Thyroid gland (tissue), 4 donors: ENCODE measurements at places on chromosomes 13 and 19.

DNA sequence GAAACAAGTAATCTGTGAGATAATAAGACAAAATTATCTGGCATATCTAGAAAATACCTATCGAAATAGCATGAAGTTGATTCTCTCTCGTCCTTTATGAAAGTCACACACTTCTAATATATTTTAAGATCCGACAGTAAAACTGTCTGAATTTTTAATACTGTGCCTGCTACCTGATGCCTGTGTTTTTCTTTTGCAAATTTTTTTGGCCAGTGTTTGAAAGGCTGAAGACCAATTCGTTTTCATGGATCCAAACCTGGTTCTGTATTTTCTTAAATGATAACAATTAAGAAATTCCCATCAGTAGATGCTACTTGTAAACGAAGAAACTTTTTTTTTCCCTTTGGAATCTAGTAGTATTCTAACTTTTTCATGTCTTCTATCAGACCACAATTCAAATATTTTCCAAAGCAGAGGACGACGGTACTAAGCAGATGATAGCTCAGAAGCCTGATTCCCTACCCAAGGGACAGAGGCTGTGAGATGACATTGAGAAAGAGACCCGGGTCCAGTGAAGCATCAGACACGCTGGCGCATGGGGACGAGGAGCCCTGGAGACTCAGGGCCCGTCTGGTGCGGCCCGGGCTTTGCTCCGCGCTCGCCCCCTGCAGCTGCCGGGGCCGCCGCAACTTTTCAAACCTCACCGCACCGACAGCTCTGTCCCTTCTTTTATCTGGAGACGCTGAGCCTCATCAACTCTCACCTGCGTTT lies 49.5 kb upstream of the PABPC3 start:
- no peak for DNase-seq

- no peak for DNase-seq
Measured at GRCh38 chr13:38180670-38181069, 169.0 kb upstream of the UFM1 start.

GRCh38 chr13:95898256-95898655 lies 154.9 kb downstream of the UGGT2 start:
- no peak for DNase-seq

DNA sequence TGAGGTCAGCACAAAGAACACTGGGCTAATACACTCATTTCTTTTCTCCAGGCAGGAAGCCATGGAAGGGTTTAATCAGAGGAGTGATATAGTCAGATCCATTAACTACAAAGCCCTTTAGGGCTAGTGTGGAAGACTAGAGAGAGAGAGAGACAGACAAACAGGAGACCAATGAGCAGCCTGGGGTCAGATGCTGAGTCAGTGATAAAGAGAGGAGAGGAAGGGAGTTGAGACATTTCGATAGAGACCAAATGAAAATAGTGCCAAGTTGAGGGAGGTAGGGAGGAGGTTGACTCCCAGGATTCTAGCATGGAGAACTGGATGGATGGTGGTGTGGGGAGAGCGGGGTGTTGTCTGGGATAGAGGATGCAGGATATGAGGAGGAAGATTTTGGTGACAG lies 18.2 kb downstream of the ZNF473 start:
- no peak for DNase-seq

- DNase-seq: no peak
Measured at GRCh38 chr13:109836629-109837607, 50.5 kb upstream of the IRS2 start.

GRCh38 chr13:81116461-81117282 lies 775.7 kb upstream of the SPRY2 start:
- no peak for DNase-seq

DNA sequence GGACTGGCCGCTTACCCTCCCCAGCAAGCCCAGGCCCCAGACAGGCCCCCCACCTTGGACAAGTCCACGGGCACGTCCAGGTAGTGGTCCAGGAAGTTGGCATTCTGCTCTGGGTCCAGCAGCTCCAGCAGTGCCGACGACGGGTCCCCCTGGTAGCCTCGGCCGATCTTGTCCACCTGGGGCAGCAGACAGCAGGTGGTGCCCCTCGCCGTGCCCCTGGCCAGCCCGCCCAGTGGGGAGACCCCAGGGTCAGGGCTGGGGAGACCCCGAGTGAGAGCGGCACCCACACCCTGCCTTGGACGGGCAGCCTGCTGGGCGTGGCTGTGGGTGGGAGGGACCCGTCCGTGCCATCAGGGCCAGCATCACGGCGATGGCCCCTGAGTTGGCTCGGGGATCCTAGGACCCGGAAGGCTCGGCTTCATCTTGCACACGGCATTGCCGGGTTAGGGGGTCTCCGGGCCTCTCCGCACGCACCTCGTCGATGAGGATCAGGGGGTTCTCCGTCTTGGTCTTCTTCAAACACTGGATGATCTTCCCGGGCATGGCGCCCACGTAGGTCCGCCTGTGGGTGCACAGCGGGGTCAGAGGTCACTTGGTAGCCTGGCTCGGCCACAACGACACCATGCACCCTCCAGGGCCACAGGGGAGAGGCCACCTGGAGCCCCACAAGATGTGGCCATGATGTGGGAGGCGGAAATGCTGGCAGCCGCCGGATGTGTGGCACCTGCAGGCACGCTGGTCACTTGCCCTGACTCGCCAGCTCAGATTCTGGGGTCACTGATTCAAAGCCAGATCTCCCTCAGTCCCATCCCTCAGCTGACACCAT lies 6.3 kb downstream of the RPL36 start:
- DNase-seq: no peak

DNA sequence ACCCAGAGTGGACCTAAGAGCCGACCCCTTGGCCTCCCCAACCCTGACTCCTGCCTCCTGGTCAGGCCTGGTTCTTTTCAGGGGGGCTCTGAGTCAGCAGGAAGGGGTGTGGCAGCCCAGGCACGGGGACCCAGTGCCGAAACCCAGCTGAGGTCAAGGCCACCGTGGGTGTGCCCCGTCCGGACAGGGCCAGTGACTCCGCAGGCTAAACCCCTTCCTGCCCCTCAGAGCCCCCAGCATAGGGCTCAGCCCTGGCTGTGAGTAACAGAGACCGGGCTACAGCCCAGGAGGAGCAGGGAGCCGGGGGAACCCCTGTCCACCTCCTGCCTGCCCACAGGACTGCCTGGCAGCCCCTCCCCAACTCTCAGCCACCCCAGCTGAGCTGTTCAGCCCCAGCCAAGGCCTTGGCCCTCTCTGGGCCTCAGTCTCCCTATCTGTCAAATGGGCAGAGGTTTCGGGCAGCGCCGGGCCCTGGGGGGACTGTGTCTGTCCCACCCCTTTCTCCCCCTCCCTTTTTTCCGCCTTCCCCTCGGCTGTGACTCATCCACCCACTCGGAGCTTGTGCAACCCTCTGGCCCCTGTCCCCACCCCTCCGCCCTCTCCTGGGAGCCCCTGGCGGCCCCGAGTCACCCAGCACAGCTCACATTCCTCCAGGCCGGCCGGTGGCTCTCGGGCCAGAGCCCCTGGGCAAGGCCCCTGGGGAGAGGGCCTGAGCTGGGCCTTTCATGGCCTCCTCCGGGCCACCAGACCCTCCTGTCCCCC lies 8.6 kb downstream of the ZBTB7A start:
- peak; percentile 47 for DNase-seq

GRCh38 chr19:4487572-4487971 lies 15.5 kb downstream of the HDGFL2 start:
- no peak for DNase-seq

- DNase-seq: peak; percentile 78
Measured at GRCh38 chr19:8252922-8253589, 43.9 kb downstream of the CERS4 start.

DNA sequence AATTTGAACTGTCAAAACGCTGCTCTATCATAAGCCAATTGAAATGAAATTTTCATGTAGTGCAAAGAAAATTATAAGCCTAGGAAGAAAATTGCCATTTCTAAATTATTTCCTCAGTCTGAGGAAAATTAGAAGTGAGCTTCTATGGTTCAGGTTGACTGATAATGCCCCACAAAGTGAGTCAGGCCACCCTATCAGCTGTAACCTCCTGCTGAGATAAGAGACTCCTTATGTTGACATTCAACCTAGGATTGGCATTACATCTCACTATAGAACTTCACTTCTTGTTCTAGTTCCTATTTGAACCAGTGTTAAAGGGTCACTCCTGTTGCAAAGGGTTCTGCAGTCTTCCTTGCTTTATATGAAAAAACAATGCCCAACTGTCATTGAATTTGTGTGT lies 32.6 kb upstream of the RFC3 start:
- no peak for DNase-seq

DNA sequence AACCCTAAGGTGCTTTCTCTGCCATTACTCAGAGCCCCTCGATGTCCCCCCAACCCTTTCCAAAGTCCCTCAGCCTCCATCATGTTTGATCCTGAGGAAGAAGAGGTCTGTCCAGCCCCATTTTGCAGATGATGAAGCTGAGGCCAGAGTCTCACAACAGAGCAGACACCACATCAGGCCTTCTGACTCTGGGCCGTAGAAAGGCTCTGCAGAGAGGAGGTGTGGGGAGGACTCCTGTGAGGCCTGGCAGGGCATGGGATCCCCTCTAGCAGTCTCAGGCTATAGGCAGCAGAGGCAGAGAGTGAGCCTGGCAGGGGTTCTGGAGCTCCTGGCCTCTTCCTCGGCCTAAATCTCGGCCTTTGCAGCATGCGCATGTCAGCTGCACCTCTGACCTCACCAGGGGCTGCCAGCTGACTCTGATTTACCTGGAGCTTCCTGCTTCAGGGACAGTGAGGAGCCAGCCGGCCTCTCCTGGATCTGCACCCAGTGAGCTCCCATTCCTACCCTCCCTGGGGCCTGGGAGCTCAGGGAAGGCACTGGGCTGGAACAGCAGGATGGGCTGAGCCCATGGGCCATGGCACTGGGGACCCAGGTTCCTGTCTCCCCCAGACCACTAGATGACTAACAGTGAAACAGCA lies 41.7 kb upstream of the VSTM2B start:
- DNase-seq: no peak

DNA sequence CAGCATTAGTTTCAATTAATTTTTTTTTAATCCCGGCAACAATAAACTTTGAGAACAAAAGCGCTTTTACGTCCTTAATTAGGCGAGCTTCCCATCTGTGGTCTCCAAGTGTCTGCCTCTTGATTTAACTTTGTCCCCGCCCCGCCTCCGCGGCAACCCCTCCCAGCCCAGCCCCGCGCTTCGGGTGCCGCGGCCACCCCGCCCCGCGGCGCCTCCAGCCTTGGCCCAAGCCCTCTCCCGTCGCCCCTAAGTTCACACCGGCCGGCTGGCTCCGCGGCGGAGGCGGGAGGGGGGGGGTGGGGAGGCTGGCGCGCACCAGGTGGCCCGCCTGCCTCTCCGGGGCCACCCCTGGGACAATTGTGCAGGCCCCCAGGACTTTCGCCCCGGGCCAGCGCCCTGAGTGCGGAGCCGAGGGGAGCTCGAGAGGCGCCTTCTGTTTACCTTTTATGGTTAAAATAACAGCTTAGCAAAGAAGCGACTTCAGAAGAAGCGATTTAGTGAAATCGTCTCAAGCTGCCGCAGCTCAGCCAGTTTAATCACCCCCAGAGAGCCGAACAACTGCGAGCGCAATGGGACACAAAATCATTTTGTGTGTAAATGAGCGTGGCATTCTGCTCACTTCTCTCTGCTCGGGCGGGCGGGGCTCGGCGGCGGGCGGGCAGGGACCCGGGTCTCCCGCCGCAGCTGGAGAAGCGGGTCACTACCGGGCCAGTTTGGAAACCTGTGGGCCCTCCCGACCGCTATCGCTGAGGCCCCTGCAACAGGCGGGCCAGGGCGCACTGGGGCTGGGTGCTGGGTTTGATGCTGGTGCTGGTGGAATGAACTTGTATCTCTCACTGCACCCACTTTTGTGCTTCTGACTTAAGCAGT lies 1.4 kb downstream of the KCTD15 start:
- DNase-seq: peak; percentile 79

- DNase-seq: peak; percentile 79
Measured at GRCh38 chr19:35549174-35549788, 3.9 kb downstream of the TMEM147 start.

DNA sequence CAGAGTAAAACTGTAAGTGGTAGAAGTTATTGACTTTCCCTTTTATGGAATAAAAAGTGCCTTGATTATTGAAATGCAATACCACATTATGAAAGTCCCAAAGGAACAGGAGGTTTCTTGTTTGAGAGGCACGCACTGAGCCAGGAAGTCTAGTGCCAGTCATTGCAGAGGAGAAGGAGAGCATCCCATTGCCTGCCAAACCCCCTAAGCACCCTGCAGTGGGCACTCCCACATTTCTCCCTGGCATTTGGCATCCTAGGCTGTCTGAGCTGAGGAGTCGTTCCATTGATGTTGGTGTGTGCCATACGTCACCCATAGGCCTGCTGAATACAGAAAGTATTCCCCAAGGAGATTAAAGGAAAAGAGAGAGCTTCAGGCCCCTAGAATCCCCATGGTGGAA lies 85.7 kb upstream of the MBNL2 start:
- DNase-seq: no peak

GRCh38 chr13:113636266-113636963 lies 21.6 kb downstream of the ATP4B start:
- no peak for DNase-seq

DNA sequence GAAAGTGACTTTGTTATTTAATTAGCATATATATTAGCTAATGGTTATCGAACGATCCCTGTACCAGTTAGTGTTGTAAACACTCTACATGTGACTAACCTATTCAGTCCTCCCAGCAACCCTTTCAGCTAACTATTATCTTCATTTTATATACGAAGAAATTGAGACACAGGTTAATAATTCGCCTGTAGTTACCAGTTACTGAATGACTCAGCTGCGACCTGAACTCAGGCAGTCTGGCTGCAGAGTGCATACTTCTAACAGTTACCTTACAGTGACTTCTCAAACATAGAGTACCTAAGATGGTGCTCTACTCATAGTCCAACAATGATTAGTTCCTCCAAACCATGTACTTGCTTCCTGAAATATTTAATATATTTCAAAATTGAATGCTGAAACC lies 117.7 kb downstream of the FNDC3A start:
- no peak for DNase-seq

DNA sequence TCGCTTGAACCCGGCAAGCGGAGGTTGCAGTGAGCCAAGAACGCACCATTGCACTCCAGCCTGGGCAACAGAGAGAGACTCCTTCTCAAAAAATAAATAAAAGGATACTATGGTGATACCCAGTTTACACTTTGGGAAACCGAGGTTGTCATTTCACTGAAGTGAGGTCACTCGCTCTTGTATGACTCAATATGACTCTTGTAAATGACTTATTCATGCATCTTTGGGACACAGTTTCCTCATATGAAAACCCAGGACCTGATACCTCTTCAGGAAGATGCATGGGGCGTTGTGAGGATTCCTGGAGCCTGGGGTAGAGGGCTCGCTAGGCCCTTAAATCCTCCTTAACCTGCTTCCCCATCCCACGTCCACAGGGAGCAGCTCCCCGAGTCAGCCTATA lies 4.5 kb downstream of the PSMD8 start:
- DNase-seq: no peak

GRCh38 chr13:41842036-41842620 lies 118.8 kb downstream of the VWA8 start:
- no peak for DNase-seq

- no peak for DNase-seq
Measured at GRCh38 chr19:29021232-29021916, 191.6 kb downstream of the UQCRFS1 start.

- DNase-seq: peak; percentile 28
Measured at GRCh38 chr13:114131583-114132418, 622 bp downstream of the RASA3 start.

GRCh38 chr19:4313847-4314490 lies 9.6 kb downstream of the FSD1 start:
- no peak for DNase-seq

- DNase-seq: no peak
Measured at GRCh38 chr13:29456419-29456818, 139.1 kb downstream of the SLC7A1 start.

GRCh38 chr19:51366389-51367254 lies 434 bp upstream of the ETFB start:
- peak; percentile 99 for DNase-seq

GRCh38 chr13:76969488-76970365 lies 21.4 kb downstream of the ACOD1 start:
- DNase-seq: no peak

GRCh38 chr19:6708346-6708745 lies 12.1 kb downstream of the C3 start:
- DNase-seq: no peak
